ENCODE measurements at places on chromosomes 6 and 20.

DNA sequence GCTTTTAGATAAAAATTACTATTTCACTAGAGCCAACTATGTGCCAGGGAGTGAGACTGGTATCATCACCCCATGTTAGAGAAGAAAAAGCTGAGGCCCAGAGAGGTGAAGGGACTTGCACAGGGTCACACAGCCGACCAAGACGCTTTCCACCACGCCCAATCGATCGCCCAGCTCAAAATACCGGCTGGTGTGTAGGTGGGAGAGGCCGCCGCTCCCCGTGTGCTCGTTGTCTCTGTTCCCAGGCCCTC lies 253 bp upstream of the SNPH start:
- no peak for DNase-seq

GRCh38 chr6:157879873-157880254 lies 56.8 kb downstream of the SNX9 start:
- no peak for DNase-seq

GRCh38 chr20:16064989-16065707 lies 508.1 kb downstream of the KIF16B start:
- no peak for DNase-seq

DNA sequence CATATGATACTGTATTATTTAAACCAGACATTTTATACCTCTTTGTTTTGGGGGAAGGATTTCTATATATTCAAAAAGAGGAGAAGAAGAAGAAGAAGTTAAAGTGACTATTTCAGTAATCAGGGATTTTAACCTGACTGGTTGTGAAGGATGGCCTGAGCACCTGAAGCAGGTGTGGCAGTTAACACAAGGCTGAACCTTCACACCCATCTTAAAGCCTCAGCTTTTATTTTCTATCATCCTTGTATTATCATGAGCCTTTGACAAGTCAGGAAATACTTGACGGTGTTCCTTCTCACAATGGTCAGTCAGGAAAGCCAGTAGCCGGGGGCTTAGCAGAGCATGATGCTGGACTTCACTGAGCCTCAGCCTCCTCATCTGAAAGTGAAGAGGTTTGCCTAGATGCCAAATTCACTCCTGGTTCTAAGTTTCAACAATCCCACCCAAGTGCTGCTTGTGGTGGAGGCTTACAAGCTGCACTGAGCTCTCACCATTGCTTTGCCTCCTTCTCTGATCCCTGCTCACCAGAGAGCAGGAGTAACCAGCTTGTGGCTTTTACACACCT lies 117.2 kb downstream of the JAG1 start:
- DNase-seq: no peak

DNA sequence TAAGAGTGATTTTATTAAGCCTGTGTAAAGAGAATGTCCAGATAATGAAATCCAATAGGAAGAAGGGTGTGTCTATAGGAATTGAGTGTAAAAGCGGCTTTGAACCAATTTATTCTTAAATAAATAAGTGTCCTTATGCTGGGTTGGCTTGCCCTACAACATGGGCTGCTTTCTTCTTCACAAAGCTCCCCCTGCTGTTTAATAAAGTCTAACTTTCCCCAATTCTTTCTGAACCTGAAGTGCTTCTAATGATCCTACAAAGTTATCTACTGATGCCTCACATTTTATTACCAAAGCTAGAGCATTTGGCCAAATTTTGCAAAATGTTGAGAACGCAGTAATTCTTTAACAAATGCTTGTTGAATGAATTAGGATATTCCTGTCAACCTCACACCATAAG lies 36.3 kb upstream of the SIRT5 start:
- no peak for DNase-seq

- DNase-seq: no peak
Observed at GRCh38 chr6:53984581-53984980, 126.7 kb upstream of the MLIP start.

GRCh38 chr6:25899580-25900408 lies 25.8 kb upstream of the SLC17A3 start:
- DNase-seq: no peak
